ENCODE measurements at places on chromosomes 2 and 18.

- peak; percentile 36 for DNase-seq
These were observed 35.7 kb upstream of the SLC8A1 start for GRCh38 chr2:40487602-40488001.

GRCh38 chr2:241677392-241677791 lies 9.2 kb downstream of the DTYMK start:
- DNase-seq: no peak

GRCh38 chr18:46909497-46909896 lies 7.8 kb downstream of the PIAS2 start:
- no peak for DNase-seq

- no peak for DNase-seq
These were observed 53.5 kb downstream of the SLC4A1AP start for GRCh38 chr2:27717070-27717795.

DNA sequence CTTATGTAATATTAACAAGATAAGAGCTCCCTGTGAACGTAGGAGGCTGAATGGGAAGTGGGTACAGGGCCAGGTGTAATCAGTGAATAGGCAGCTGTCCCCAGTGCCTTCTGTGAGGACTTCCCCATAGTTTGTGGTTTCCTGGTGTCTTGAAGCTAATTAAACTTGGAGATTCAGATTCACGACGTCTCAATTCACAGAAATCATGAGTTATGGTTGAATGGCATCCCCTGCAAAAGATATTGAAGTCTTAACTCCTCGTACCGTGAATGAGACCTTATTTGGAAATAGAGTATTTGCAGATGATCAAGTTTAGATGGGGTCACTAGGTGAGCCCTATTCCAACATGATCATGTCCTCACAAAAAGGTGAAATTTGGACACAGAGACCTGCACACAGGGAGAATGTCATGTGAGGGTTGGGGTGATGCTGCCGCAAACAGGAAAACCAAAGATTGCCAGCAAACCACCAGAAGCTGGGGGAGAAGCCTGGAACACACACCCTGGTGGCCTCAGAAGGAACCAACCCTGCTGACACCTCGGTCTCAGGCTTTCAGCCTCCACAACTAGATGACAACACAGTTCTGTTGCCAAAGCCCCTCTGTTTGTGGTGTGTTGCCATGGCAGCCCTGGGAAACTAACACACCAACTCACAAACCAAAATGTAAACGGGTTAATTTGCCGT lies 13.2 kb downstream of the ARL4C start:
- DNase-seq: no peak

DNA sequence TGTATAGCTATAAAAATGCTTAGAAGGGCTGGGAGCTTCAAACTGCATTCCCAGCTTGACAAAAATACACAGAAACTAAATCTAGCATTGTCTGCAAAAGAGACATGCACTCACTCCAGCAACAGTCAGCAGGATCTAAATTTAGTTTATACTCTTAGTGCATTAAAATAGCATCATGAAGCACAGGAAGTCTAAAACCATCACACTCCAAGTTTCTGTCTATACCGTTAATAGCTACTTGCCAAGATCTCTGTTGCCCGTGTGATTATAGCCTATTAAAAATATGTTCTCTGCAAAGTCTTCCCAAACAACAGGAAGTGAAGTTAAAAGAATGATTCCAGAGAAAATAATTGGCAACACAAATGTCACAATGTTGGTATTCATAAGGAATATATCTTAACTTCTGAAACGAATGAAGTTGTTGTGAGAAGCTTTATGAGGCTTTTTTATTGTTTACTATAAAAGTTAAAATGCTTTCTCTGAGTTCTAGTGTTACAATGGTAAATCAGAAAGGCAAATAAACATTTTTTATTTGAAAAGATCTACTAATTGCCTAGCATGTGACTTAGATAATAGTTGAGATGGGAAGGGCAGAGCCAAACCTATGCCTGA lies 184.2 kb downstream of the ZNF385B start:
- DNase-seq: no peak

GRCh38 chr2:36255863-36256262 lies 99.7 kb upstream of the CRIM1 start:
- DNase-seq: no peak

DNA sequence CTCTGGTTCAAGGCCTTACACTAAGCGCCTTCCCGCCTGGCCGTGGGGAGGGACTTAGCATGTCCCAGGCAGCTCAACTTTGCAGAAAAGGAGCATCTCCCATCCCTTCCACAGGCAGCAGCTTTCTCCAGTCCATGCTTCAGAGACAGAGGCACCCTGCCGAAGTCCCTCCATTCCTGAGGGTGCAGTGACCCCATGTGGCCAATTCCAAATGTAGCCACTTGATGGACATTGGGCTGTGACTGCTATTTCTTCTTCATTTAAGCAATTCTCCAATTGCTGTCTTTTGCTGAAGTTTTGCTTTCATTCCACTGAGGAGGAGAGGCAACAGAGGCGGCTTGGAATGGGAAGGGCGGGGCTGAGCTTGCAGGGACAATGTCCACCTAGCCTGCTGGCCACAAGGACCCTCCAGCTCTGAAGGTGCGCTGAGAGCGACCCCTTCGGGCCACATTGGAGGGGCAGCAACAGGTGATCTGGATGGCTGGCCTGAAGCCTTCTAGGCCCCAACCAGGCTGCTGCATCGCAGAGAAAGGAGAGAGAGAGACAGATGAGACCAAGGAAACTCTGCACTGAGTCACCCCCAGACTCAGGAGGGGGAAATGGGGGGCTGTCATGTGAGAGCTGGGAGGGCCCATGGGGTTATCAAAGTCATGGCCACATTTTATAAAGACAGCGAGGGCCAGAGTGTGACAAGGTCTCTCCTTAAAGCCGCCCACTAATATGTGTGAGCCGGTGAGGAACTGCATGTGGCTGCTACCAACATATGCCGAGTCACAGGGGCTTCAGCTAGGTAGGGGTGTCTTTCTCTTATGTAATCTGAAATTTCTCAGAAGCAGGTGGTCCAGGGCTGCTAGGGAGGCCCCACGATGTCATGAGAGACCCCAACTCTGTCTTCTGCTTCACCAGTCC lies 61.3 kb downstream of the LONRF2 start:
- peak; percentile 53 for DNase-seq

GRCh38 chr2:58089081-58089480 lies 42.5 kb downstream of the VRK2 start:
- DNase-seq: no peak

- DNase-seq: no peak
These were observed 52.3 kb downstream of the BAZ2B start for GRCh38 chr2:159564081-159564480.

GRCh38 chr2:173282795-173283545 lies 71.7 kb upstream of the CDCA7 start:
- no peak for DNase-seq

DNA sequence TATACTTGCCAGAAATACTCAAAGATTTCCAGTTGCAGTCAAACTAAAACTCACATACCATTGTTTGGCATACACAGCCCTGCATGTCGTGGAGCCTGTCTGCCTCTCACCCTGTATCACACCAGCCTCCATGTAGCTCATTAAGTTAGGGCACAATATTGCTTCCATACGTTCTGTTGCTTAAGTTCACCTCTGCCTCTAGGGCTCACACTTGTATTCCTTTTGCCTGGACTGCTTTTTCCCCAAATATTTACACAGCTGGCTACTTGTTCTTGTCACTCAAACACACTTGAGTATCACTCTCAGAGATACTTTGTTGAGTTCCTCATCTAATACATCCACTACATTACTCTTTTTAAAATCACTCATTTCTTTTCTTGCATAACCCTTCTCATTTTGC lies 83.1 kb downstream of the PTH2R start:
- DNase-seq: no peak
